Amniotic epithelial cell (primary cell): ENCODE measurements at places on chromosomes 5 and 9.

- no peak for DNase-seq
Observed at GRCh38 chr5:44809956-44810420, 1.2 kb downstream of the MRPS30 start.

- no peak for DNase-seq
Observed at GRCh38 chr5:157766442-157766841, 22.9 kb downstream of the LSM11 start.

DNA sequence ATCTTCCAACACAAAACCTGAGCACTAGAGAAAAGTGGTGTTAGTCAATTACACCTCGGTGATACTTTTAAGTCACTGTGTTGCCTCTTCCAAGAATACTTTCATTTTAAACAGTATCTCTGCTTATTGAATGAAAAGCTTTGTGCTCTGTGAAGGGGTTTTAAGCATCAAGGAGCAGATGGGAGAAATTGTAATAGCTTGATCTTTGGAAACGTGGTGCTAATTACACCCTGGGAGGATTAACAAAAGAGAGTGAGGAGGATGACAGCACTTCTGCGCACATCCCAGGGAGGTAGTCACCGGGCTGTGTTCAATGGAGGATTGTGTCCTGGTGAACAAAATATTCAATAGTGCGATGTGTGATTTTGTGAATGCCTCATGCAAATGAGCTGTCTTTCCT is 477.4 kb upstream of the ADAMTS16 start:
- DNase-seq, result no peak

GRCh38 chr5:74241751-74242140 is 398.8 kb downstream of the ENC1 start:
- no peak for DNase-seq

- peak; percentile 50 for DNase-seq
Observed at GRCh38 chr5:151270599-151270998, 17.6 kb downstream of the GM2A start.

GRCh38 chr5:96870094-96871026 is 5.9 kb upstream of the ERAP2 start:
- peak; percentile 18 for DNase-seq

GRCh38 chr9:20405078-20405477 is 217.2 kb downstream of the MLLT3 start:
- no peak for DNase-seq

GRCh38 chr9:35872505-35872904 is 2.3 kb upstream of the OR13J1 start:
- DNase-seq, result no peak

DNA sequence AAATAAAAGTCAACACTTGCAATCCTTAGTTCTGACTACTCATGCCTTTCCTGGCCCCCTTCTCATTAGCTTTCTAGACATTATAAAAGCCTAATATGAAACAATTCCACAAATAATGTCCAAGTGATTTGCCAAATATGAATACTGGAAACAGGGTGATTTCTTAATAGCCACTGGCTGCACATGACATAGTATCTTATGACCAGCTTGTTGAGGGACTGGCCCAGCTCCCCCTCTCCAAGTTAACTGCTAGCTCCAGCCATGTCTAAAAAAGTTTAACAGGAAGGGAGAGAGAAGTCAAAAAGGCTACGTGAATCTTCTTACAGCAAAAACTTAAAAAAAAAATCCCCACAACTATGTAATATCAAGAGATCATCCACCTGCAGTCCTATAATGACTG is 1.5 kb downstream of the CERT1 start:
- peak; percentile 57 for DNase-seq

GRCh38 chr5:142779163-142779840 is 9.1 kb downstream of the ARHGAP26 start:
- no peak for DNase-seq

DNA sequence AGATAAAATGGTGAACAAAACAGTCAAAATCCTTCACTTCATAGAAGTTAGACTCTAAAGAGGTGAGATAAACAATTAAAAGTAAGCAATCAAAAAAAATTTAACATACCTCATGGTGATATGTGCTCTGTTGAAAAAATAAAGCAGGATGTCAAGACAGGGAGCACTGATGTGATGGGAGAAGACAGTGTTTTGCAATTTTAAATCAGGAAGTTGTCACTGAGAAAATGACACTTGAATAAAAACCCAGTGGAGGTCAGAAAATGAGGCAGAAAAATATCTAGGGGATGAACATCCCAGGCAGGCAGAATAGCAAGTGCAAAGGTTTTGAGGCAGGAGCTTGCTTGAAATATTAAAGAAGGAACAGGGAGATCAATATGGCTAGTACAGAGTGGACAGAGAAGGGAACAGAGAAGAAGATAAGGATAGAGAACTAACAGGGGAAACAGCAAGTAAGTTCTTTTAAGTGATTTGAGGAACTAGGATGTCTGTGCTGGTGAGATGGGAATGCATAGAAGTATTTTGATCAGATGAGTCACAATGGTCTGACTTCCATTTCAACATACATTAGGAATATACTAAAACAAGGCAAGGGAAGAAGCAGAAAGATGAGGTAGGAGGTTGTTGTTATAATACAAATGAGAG is 130.4 kb downstream of the CHSY3 start:
- DNase-seq, result peak; percentile 55

- DNase-seq, result no peak
Observed at GRCh38 chr9:134928436-134929192, 10.9 kb upstream of the FCN1 start.

DNA sequence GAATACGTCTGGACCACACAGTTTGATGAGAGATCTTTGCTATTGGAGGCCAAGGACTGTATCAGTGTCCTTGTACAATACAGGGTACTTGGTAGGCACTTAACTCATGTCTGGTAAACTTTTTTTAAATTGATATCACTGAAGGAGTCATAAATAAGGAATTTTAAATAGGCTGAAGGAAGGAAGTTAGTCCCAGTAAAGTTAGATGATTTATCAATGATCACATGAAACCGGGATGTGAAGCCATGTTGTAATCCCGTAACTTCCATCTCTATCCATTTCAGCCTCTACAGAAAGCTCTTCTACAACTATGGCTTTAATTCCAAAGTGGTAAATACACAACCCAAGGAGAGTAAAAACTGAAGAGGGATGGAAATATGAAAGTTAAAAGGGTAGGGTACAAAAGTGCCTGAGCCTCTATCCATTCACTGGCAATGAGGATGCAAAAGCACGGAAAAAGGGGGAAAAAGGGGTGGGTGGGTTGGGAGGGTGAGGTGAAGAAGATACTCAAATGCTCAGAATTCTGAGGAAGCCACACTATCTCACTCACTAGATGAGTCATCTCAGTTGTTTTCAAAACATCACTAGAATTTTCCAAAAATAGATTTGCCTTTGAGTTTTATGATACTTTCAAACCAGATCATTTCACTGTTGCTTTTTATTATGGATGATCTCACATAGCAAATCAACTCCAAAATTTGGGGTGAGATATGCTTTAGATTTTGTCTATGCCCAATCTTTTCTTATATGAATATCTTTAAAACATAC is 1053.5 kb downstream of the NR2F1-AS1 start:
- DNase-seq, result peak; percentile 67

- no peak for DNase-seq
Observed at GRCh38 chr5:3269395-3270169, 326.1 kb upstream of the IRX1 start.

- DNase-seq, result no peak
Observed at GRCh38 chr5:167472566-167473108, 818.8 kb upstream of the WWC1 start.

DNA sequence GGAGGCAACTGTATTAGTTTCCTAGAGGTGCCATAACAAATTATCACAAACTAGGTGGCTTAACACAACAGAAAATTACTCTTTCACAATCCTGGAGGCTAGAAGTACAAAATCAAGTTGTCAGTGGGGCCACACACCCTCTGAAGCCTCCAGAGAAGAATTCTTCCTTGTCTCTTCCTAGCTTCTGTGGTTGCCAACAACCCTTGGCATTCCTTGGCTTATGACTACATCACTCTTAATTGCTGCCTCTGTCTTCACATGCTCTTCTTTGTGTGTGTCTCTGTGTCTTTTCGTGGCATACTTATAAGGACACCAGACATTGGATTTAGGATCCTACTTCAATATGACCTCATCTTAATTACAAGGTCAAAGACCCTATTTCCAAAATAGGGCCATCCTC is 327.5 kb downstream of the CHSY3 start:
- peak; percentile 5 for DNase-seq

GRCh38 chr9:120934281-120934680 is 7.7 kb upstream of the TRAF1 start:
- no peak for DNase-seq

DNA sequence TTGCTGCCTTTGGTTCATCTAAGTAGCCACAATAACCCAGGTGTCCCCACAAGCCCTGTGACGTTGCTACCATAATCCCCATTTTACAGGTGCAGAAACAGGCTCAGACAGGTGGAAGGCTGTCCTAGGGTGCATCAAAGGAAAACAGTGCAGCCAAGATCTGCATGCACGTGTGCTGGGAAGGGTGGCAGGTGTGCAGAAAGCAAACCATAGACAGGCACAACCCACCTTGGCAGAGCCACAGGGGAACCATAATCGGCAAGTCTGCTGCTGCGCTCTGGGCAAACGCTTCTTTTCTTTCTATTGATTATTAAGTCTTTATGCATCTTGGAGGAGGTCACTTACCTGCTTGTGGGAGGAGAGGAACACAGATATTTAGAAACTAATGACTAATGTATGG is 7.1 kb downstream of the NSG2 start:
- no peak for DNase-seq

DNA sequence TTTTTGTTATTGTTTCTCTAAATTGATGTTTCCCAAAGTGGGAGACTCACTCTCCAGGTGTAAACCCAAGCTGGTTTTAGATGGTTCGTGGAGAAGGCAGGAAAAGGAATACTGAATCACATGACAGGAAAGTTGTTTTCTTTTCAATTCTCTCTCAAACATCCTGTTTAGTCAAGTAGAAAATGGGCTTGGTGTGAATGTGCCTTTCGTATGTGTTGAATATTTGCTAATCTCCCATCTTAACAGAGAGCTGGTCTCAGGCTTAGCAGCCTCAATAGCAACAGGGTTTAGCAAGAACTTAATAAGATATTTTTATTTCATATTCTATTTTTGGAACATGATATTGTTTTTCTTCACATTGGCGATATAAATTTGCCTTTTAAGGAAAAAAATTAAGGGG is 119.7 kb downstream of the INSYN2B start:
- DNase-seq, result no peak

GRCh38 chr9:126838055-126838811 is 22.2 kb upstream of the ZBTB34 start:
- no peak for DNase-seq

- no peak for DNase-seq
Observed at GRCh38 chr5:80941496-80941895, 18.7 kb upstream of the RASGRF2 start.

- peak; percentile 82 for DNase-seq
Observed at GRCh38 chr9:130117816-130118632, 54.2 kb upstream of the NCS1 start.

- peak; percentile 71 for DNase-seq
Observed at GRCh38 chr5:72649449-72649848, 142.2 kb upstream of the ZNF366 start.

GRCh38 chr5:172852490-172853354 is 18.7 kb downstream of the ERGIC1 start:
- no peak for DNase-seq

GRCh38 chr5:61182449-61182848 is 20.2 kb upstream of the SMIM15 start:
- DNase-seq, result no peak

- DNase-seq, result no peak
Observed at GRCh38 chr5:91339063-91339705, 43.9 kb downstream of the ARRDC3 start.

DNA sequence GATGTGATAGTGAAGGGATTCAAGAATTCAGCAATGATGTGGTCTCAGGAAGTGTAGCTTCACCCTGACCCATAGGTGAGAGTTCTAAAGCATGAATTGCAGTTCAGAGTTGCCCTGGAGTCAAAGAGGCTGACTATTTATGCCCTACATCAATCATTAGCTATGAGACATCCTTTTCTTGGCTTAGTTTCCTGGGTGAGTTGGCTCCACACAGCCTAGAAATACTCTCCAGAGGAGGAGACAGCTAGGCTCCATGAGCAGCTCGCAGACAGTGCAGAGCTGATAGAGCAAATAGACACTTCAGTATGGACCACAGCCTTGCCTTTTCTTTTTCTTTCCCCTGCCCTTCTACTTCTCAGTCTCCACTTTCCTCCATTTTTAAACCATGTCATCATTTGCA is 1651.8 kb downstream of the MAT2B start:
- peak; percentile 40 for DNase-seq

GRCh38 chr9:128747241-128747640 is 23.3 kb upstream of the ZDHHC12 start:
- DNase-seq, result no peak

GRCh38 chr5:1808439-1808838 is 7.2 kb downstream of the NDUFS6 start:
- DNase-seq, result peak; percentile 75

DNA sequence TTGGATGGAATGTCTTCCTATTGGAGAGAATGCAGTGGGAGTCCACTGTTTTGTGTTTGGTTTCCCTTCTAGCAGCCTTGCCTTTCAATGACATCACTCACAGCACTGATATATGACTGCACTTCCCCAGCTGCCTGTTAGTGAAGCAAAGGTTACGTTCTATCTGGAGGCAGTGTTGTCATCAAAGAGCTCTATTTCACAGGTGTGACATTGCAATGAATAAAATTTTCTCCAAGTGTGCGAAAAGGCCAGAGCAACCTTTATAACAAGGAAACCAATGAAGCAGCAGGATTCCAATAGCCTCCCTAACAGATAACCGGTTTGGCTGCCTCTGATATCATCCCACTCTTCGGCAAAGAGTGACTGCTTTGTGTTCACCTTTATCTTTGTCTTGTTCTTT is 523.5 kb upstream of the ZNF608 start:
- no peak for DNase-seq

GRCh38 chr5:77906806-77907205 is 130.7 kb upstream of the TBCA start:
- DNase-seq, result peak; percentile 85

- no peak for DNase-seq
Observed at GRCh38 chr5:1447671-1448361, 2.6 kb upstream of the SLC6A3 start.

DNA sequence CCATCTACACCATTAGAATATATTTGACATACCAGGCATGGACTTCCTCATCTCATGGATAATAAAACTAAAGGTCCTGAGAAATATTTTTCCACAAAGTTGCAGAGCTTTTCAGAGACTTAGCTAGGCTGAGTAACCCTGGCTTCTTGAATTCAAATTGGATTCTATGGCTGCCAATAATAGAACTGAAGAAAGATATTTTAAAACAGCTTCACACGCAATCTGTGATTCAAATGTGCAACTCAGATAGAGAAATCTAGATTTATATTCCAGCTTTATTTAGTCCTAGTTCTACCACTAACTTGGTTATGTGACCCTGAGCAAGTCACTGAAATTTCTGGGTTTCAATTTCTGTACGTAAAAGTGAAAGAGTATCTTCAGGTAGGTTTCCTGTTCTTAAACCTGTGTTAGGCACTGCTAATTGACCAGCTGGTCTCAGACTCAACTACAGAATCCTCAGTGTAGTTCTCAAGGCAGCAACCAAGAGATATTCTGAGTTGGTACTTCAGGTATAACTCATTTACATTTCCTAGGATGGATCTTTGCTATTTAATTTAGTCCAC is 235.3 kb downstream of the GABRB2 start:
- no peak for DNase-seq

GRCh38 chr5:37506722-37507121 is 127.6 kb downstream of the WDR70 start:
- DNase-seq, result no peak

- peak; percentile 35 for DNase-seq
Observed at GRCh38 chr5:122874179-122874875, 28.9 kb downstream of the SNX24 start.
